ENCODE measurements at places on chromosomes 5 and 9.

- DNase-seq = no peak
Observed at GRCh38 chr5:164187785-164188184, 682.4 kb downstream of the MAT2B start.

DNA sequence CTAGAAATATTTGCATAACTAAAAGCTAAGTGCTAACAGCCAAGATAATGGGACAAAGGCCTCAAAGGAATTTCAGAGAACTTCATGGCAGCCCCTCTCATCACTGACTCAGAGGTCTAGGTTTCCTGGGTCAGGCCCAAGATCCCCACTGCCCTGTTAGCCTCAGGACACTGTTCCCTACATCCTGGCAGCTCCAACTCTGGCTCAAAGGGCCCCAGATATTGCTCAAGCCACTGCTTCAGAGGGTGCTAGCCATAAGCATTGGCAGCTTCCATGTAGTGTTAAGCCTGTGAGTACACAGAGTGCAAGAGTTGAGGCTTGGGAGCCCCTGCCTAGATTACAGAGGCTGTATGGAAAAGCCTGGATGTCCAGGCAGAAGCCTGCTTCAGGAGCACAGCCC, 998.1 kb downstream of the TLE1 start:
- DNase-seq = no peak

DNA sequence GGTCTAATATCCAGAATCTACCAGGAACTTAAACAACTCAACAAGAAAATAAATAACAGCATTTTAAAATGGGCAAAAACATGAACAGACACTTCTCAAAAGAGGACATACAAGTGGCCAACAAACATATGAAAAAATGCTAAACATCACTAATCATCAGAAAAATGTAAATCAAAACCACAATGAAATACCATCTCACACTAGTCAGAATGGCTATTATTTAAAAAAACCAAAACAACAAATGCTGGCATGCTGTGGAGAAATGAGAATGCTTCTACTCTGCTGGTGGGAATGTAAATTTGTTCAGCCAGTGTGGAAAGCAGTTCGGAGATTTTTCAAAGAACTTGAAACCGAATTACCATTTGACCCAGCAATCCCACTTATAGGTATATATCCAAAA, 63.1 kb downstream of the ADAMTS6 start:
- no peak for DNase-seq

DNA sequence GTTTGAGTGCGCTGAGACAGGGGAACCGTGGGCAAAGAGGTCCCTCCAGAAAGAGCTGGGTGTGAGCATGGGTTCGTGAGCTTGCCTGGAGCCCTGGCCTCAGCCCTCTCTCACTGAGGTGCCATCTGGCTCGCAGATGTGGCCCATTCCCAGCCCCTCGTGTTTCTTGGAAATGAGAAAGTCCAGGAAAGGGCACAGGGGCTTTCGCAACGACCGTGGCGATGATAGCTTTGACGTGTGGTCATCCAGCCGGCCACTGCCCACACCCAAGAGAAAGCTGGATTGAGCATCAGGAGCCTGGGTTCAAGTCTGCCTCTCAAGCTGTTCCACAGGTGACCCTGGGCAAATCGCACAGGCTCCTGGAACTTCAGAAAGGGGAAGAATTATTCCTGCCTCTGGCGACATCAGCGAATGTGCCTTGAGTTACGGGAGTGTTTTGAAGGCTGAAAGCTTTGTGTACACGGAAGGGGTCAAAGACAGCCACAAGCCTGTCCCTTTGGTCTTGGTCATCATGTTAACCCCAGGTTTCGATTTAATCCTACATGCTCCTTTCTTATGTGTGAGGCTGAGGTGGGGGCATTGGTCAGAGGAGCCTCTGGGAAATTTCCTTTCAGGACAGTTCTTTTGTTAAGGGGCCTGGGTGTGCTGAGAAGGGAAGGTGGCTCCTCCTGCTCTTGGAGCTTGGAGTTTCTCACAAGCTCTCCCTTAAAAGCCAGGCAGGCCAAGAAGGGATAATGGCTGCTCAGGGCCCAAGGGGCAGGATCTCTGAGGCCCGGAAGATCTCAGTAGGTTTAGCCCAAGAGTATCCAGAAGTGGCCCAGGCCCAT, 41.7 kb upstream of the IL17B start:
- DNase-seq = no peak

DNA sequence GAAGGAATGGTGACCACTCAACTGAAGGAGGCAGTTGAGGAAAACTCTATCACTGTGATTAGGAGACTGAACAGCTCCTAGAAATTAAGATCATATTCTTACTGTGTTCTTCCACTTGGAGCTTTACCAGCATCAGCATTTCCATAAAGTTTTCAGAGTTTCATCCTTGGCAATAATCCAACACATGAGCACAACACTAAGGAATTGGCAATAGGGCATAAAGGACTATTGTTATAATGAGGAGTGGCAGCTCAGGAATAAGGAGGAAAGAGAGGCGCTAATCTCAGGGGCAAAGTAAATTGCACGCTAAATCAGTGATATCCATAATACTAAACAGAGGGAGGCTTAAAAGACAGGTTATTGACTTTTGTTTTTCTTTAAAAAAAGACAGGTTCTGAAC, 338.9 kb downstream of the EFNA5 start:
- no peak for DNase-seq

- DNase-seq = no peak
Observed at GRCh38 chr9:136361047-136361753, 2.3 kb downstream of the DNLZ start.
